ENCODE measurements at places on chromosomes 12 and 14.

DNA sequence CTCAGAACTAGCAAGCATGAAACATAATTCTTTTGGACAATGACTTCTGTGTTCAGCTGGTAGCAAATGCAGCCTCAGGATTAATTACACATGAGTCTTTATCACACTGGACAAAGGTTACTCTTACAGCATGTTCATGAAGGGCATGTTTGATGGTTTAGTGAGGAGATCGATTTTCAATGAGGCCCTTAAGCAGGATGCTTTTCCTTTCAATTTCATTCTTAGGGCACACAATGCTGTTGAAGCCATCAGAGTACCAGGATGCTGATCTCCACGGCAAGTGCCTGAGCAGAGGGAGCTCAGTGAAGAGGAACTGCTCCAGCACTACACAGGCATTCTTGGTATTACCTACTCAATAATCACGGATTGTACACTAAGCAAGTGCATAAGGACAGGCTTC is 542.0 kb downstream of the SNAPC1 start:
- DNase-seq: no peak

GRCh38 chr12:70982286-70982685 is 61.7 kb upstream of the PTPRR start:
- DNase-seq: no peak

DNA sequence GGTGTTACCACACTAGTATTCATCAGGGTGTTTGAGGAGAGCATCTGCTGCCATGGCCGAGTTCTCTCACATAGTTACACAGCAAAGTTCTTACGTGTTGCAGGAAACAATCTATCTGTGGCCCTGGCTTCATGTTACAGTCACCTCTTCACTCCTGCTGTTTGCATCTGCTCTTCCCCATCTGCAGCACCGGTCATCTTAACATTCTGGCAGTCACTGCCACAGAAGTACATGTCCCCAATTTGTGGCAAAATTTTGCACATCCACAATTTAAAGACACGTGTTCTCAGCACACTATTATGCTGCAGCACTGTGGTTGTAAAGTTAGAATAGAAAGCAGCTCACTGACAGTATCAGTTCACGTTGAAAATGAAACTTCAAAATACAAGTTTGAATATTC is 23.2 kb downstream of the MAPK1IP1L start:
- peak; percentile 80 for DNase-seq

GRCh38 chr12:38289396-38289795 is 27.2 kb upstream of the ALG10B start:
- no peak for DNase-seq

DNA sequence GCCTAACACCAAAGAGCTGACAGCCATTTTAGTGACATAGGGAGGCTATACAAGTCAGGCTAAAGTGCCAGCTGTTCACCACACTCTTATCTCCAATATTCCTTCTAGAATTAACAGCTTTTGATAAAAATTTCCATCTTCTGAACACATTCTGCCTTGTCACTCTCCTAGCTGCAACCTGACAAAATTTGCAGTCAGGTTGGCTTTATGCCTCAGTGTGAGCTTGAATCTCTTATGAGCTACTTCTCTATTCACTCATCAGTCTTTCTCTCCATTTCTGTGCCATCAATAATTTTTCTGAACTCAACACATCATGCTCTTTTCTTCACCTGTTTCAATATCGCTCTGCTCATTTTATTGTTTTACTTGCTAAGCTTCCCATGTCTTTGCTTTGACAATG is 50.2 kb downstream of the TMTC1 start:
- no peak for DNase-seq

GRCh38 chr12:30323008-30323407 is 372.7 kb downstream of the IPO8 start:
- no peak for DNase-seq

DNA sequence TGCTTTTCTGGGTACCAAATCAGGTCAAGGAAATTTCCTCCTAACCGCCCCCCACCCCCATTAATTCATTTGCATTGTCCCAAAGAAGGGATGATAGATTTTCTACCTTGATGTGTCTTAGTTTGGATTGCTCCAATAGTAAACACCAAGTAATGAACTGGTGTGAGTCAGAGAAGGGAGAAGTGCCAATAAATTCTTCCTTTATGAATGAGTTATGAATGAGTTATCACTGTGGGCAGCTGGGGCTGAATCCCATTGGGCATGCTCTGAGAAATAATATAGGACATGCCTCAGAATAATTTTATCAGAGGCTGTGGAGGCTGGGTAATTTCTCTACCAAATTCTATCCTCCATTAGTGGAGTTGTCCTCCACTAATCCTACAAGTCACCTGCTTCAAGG is 277.9 kb upstream of the FLRT2 start:
- no peak for DNase-seq

- no peak for DNase-seq
These were observed 181.3 kb upstream of the FKBP4 start for GRCh38 chr12:2613326-2614073.

DNA sequence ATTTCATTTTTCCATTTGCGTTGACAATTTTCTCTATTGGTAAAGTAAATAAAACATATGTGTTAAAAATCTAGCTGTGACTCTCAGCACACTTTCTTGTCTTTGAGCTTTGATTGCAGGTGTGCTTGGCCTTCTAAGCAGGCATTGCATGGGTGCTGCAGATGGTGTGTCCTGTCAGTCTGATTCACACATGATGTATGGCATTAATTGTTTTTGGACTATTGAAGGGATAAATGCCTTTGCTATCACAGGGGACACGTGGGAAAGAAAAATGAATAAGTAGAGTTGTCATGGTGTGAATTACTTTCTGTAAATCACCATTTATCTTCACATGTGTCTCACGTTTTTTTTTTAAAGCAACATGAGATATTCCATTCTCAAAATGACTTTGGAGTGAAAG is 211.3 kb upstream of the NAV3 start:
- DNase-seq: no peak

DNA sequence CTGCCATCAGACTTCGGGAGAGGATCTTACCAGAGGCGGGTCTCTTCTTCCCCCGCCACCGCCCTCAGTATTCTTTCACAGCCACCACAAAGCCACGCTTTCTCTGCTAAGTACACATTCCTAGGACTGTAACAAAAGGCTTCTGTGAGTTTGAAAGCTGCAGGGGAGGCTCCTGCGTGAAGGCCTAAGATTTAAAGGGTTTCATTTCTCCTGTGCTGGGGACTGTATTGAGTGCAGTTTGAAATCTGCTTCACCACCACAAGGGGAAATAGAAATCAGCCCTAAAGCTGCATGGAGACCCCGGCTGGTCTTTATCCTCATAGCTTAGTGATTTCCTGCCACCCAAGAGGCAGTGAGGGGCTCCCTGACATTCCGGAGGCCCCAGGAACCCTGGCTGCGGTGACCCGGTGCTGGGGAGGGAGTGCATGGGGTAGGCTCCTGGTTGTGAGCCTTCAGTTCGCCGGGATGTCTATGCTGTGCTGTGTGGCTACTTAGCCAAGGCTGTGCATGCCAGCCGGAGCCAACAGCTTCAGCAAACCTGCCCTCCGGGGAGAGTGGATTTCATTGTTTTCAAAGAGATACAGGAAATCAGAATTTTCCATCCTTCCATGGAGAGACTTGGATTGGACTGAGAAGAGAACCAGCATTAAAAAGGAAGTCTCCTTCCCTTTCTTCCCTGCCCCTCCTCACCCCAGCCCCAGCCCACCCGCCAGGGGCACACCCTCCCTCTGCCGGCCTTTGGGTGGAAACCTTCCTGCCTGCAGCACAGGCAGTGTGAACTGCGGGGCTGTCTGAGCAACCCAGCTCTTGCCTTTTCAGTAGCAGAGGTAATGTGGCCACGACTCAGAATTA is 163.3 kb downstream of the ETV6 start:
- DNase-seq: no peak

DNA sequence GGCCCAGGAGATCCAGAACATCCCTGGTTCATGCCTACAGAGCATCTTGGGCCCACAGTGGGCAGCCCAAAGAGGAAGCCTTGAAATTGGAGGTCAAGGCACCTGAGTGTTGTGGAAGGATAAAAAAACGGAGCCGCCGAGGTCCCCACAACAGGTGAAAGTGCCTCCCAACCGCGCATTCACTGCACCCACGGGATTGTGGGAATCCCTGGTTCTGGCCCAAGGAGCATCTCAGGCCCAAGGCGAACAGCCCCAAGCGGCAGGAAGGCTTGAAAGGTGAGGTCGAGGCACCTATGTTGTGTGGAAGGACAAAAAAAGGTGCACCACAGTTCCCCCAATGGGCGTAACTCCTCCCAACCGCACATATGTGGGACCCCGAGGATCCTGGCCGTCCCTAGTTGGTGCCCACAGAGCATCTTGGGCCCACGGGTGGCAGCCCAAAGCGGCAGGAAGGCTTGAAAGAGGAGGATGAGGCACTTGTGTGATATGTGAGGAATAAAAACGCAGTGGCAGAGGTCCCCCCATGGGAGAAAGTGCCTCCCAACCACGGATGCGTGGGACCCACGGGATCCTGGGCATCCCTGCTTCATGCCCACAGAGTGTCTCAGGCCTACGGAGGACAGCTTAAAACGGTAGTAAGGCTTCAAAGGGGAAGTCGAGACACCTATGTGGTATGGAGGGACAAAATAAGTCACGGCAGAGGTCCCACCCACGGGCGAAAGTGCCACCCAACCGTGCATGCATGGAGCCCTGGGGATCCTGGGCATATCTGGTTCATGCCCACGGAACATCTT is 583.9 kb downstream of the ALG10 start:
- no peak for DNase-seq

DNA sequence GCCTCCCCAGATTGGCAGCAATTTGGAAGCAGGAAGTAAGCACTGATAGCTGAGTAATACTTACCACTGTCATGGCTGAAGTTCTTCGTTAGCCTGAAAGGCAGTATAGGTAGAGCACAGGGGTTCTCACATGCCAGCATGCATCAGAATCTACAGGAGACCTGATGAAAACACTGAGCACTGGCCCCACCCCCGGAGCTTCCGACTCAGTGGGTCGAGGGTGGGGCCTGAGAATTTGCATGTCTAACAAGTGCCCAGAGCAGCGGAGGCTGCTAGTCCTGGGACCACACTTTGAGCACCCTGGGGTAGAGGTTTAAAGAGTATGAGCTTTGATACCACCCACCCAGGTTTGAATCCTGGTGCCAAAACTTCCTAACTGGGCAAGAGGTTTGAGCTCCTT is 89.6 kb downstream of the FBXW8 start:
- DNase-seq: no peak

GRCh38 chr12:122999196-122999946 is 18.9 kb downstream of the ARL6IP4 start:
- no peak for DNase-seq

- DNase-seq: no peak
These were observed 202.3 kb upstream of the PRMT8 start for GRCh38 chr12:3288690-3289089.

GRCh38 chr14:20350282-20350681 is 6.8 kb downstream of the PARP2 start:
- no peak for DNase-seq

DNA sequence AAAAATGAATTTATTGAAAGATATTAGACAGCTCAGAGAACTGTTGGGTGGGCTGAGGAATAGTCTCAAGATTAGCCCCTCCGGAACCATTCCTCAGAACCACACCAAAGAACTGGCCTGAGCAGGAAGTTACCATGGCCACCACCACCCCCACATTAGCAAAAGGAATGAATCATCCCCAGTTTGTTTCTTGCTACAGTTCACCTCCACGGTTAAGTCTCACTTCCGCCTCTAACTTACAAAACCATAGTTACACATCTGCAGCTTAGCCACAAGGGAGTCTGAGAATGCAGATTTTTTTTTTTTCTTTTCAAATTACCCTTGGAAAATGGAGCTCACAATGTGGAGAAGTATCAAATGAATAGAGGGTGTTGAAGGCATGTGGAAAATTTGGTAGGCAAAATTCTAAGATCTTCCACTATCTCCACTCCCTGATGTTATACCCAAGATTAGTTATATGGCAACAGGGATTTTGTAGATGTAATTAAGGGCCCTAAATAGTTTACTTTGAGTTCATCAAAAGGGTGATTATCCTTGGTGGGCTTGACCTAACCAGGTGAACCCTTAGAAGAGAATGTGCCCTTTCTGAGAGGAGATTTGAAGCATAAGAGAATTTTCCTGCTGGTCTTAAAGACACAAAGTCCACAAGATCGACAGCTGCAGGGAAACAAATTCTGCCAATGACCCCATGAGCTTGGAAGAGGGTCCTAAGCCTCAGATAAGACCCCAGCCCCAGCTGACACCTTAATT is 129.8 kb upstream of the KRR1 start:
- DNase-seq: no peak

GRCh38 chr12:51472984-51473383 is 48.4 kb downstream of the SLC4A8 start:
- DNase-seq: no peak

GRCh38 chr12:9642606-9643265 is 26.8 kb upstream of the CLEC2D start:
- no peak for DNase-seq

DNA sequence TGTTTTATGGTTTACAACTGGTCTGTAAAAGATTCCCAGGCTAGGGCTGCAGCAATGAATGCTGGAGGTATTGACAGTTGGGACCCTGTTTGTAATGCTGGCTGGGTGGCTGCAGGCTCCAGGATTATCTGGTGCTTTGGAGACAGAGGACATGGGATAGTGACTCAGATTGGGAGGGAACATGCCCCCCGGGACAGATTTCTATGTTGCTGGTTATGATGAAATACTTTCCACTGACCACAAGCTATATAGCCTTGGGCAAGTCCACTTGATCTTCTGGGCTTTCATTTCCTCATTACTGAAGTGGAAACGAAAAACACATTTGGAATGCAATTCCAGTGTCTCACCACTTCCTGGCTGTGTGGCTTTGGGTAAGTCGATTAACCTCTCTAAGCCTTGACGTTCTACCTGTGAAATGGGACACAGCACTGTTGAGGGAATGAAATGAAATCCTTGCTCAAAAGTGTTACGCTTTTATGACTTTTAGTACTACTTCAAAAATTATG is 6.3 kb upstream of the TPCN1 start:
- no peak for DNase-seq

DNA sequence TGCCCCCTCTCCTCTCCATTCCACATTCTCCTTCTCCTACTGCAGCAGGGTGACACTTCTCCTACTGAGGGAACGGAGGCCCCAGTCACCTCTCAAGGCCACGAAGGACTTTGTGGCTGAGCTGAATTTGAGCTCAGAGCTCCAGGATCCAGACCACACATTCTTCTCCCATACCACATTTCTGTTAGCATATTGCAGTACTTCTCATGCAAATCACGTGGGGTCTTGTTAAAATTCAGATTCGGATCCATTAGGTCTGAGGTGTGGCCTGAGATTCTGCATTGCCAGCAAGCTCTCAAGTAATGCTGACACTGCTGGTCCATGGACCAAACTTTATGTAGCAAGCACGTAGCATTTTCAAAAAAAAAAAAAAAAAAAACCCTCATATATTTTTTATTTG is 9.6 kb upstream of the IFI27L2 start:
- no peak for DNase-seq

DNA sequence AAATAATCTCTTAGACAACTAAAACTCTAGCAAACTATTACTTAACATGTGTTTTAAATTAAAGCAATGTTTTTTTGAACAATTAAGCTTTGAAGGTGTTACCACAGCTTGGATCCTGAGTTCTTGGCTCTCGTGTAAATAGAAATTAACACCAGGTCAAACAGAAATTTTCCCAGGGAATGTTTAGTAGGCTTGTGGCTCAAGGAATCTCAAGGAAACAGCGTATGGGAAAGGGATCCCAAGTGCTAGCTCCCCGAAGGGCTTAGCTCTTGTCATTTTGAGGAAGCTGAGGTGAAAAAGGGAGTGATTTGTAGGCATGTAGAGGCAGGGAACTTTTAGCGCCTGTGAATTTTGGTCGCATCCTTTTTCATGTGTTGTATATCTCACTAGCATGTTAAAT is 11.4 kb downstream of the KNTC1 start:
- no peak for DNase-seq

- no peak for DNase-seq
These were observed 7.8 kb upstream of the DTD2 start for GRCh38 chr14:31465111-31465510.

Data from NCI-H2171 treated with DMSO at 0.1 percent for 48 hours (cell line).